Left ventricle myocardium inferior (tissue), 1 donor: ENCODE measurements at places on chromosomes 4 and X.

- DNase-seq = no peak
These were observed 209.6 kb upstream of the IRS4 start for GRCh38 chrX:108945883-108946523.

DNA sequence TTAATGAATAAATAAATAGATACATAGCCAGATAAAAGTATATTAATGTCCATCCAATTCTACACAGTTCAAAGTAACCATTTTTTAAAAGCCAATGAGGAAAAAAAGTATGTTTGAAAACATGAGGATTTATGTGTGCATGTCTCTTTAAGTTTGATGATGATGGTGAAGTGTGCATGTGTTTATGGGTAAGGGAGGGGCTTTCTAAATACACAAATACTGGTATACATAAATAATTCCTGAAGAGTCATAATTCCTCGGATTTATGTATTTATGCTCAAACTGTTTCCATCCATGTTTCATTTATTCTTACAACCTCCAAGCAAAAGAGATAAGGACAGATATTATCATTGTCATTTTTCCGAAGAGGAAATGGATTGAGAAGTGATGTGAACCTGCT is 75.4 kb downstream of the ENOX2 start:
- no peak for DNase-seq

DNA sequence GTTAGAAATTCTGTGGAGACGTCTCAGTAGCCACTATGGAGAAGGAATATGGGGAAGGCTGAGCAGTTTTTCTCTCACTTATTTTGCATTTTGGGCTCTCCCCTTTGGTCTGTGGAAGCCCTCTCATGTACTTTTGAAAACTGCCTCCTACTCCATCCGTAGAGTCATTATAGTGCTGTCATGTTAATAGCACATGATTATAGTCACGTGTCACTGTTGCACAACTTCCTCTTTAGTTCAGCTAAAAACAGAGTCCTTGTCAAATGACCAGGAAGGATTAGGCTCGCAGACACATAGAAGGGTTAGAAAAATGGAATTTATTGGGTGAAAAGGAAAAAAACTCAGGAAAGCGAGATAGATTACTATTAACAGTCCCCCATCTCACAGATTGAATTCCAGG is 258.2 kb upstream of the CXorf51A start:
- no peak for DNase-seq

- no peak for DNase-seq
These were observed 504 bp upstream of the PDLIM3 start for GRCh38 chr4:185535612-185536410.

GRCh38 chrX:145865082-145865481 is 47.5 kb downstream of the SLITRK2 start:
- no peak for DNase-seq

DNA sequence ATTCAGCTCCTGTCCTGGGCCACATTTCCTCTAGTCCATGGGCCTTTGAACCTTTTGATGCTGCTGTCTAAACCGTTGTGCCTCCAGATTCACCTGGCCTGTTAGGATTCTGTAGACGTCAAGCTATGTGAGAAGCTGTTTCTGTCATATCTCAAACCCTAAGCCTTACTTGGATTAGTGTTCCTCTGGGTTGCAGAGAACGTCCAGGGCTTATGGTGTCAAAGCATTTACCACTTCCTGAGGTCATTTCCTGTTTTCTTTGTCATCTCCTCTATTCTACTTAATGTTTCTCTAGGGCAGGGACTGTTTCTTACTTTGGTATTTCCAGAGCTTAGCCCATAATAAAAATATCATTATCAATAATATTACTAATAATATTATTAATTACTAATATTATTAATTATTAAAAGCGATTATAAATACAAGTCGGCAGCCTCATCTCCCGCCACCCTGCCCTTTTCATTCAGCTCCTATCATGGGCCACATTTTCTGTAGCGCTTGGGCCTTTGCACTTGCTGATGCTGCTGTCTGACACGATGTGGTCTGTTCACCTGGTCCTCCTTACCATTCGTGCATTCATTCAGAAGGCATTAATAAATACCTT is 19.1 kb downstream of the PRIMPOL start:
- DNase-seq = no peak

- DNase-seq = no peak
These were observed 166.0 kb downstream of the PDGFRA start for GRCh38 chr4:54395013-54395527.
